ENCODE measurements at places on chromosomes 3 and 15.

DNA sequence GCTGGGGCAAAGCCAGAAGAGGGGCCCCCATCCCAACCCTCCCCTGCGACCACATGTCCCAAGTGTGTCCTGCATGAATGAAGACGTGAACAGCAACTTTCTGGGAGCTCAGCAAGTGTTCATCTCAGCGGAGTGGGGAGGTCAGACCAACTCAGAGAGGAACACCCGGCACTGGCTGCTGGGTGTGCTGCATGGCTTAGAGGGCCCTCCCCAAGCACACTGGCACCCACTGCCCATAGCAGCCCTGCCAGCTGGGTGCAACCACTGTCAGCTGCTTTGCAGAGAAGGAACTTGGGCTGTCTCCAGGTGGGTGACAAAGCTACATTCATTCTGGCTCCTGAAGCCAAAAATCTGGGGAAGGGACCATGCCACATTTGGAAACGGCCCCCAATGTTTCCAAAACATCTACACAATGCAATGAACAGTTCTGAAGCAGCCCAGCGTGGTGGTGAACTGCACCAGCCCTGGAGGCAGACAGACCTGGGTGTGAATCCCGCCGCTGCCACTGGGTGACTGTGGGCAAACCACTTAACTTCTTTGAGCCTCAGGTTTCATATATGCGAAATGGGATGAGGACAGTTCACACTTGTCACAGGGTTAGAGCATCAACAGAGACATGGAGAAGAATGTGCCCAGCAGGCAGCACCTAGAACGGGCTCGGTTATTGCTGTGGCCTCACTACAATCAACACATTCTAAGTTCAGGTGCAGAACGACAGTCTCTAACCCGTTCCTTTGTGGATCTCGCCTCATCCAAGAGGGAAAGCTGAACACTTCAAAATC lies 145.4 kb downstream of the NUP210 start:
- no peak for DNase-seq

DNA sequence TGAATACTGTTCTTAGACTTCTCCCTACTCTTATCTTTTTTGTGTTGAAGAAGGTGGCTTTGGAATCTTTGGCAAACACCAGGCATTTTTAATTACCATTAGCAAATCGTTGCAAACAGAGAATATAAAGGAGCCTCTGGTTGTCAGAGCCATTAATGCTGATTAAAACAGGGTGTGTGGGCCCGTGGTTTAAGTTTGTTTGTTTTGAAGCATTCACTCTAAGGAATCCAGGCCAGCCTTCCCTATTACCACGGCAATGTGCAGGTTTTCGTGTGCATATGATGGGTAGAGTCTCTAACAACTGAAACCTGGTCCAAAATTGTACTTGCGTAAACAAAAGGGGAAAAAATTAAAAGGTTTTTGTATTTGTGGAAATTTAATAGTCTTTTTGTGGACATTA lies 141.2 kb upstream of the GMNC start:
- no peak for DNase-seq

DNA sequence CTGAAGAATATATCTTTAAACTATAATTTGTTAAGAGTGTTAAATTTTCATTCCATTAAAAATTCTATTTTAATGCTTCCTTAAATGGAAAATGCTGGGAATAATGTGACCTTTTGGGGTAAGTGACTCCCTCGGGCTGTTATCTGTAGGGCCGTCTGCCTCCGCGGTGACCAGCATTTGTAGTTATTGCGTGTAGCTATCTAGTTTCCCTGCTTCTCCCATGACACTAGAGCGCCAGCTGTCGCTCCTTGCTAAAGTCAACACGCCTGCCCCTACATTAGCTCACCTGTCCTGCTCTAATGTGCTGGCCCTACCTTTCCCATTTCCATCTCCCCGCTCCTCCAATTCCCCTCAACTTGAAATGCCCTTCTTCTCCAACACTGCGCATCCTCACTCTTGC lies 12.4 kb upstream of the CHRM5 start:
- no peak for DNase-seq

GRCh38 chr3:77267589-77267988 lies 227.7 kb downstream of the ROBO2 start:
- DNase-seq: no peak

DNA sequence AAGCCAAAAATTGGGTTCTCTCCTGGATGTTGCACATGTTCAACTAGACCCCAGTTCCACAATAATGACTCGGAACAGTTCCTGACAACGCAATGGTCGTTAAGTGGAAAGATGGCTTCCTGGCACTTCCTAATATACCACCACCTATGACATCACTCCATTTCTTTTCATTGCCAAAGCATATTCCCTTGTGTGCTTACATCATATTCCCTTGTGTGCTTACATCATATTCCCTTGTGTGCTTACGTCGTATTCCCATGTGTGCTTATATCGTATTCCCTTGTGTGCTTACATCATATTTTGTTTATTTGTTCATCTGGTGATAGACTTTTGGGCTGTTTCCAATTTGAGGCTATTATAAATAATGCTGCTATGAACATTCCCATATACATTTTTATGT lies 39.2 kb downstream of the TFRC start:
- no peak for DNase-seq

GRCh38 chr3:44104043-44104442 lies 137.6 kb upstream of the TOPAZ1 start:
- DNase-seq: no peak

- DNase-seq: no peak
Measured at GRCh38 chr15:66593219-66593780, 27.5 kb upstream of the LCTL start.

DNA sequence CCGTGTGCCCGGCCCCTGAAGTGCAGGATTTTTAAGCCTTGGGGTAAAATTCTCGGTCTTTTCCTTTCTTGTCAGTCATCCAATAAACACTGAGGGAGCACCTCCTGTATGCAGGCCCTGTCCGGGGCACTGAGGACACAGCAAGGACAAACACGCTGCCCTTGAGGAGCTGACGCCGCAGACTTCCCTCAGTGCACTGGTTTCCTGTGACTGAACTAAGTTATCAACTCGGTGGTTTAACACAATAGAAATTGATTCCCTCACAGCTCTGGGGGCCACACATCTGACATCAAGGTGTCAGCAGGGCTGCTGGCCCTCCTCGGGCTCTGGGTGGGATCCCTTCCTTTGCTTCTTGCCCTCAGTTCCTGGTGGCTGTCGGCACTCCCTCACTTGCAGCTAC lies 65.1 kb downstream of the ZNF445 start:
- no peak for DNase-seq

DNA sequence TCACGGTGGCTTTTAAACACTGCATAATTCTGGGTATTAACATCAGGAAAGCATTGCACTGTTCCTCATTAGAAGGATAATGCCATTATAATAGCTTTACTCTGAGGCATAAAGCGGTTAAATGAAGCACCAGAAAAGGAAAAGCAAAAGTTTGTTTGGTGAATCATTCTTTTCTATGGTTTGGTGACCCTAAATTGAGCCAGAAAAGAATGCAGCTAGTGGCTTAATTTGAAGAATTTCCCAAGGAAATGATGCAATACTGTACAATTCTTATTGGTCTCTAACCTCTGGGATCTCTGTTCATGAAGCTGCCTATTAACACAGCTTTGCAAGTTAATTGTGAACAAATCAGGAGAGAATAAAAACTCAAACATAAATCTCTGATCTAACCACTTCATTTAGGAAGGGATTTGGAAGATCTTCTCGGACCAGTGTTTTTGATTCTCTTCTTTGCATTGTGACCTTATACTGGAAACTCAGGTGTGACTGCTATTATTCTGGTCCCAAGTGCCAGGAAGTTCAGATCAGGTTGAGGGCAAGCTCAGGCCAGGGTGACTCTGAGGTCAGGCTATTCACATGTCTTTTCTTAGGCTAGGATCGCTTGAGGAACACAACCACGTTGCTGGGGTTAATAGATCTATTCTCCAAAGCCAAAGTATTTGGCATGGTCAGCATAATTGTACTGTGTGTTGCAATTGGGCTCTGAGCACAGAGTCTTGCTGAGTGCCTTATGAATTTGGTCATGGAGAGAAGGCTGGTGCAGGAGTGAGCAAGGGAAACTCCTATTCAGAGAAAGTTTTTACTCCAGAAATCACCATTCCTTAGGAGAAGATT lies 11.3 kb upstream of the DLG1 start:
- DNase-seq: no peak

- no peak for DNase-seq
Measured at GRCh38 chr3:158739661-158740060, 7.4 kb upstream of the RARRES1 start.

GRCh38 chr3:81874738-81875137 lies 113.3 kb upstream of the GBE1 start:
- no peak for DNase-seq
